ENCODE measurements at places on chromosomes 16 and 17.
A peak's percentile ranks its signal among the peaks of the same experiment; 100 is the strongest.

DNA sequence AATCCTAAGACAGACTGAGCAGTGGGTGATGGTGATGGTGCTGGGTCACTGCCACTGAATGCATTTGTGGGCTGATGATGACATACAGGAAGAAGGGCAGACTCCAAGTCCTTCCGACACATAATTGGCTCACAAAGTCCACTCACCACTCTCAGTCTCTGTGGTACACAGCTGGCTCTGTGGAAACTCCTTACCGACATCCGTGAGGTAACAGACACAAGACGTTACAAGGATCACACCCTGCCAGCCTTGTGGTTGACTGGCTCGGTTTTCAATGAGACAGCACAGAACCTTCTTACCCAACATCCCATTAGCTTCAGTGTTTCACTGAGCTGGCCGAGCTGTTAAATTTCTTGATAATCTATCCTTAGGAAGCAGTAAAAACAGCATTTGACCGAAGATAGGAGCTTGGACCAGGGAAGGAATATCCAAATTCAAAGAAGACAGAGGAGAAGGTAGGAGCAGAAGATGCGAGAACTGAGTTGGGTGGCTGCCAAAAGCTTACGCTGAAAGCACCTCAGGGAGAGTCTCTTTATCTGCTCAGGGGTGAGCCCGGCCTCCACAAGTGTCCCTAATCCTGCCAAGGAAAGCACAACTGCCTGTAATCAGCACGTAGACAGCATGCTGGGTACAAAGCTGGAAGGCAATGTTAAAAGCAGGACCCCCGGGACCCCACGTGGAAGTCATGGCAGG, 5.5 kb upstream of the MXRA7 start:
- DNase-seq = peak; percentile 67

DNA sequence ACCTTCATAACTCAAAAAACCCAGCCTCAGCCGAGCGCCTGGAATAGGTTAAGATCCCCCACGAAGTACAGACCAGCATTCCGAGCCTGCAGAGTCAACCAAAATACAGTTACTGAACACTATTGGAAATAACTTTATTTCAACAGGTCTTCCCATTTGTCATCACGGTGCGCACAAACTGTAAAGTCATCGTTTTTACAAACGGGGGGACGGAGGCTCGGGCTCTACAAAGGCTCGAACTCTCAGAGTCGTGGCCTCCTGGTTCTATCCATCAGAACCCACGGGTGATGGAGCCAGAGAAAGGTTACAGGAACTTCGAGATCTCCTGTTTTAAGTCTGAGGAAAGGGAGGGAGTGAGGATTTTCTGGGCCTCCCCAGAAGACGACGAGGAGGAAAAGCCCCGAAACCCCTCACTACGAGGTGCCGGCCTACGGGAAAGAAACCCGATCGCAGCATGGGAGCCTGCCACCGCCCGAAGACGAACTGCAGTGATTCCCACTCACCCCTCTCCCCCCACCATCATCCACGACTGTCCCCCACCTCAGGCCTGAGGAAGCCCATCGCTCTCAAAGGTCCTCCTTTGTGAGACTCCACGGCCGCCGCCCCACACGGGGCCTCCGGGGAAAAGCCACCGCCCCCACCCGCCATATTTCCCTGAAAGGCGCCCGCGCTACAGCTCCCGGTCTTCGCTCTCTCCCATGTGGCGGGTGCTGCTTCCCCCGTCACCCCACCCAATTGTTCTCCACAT, 917 bp downstream of the YWHAE start:
- peak; percentile 23 for DNase-seq

DNA sequence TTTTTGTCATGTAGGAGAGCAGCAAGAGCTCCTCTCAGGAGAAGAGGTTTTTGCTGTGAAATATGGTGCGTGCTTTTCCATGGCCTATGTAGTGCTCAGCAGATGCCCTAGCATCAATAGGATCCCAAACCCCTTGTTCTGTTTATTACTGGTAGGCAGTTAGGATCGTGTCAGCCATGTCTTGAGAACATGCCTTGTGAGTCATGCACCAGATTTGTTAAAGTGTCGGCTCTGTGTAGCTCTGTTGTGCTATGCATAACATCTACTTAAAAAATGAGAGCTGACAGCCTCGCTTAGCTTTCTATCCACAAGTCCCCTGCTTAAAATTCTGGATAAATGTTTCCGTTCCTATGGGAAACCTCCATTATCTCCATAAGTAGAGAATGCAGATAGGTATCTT, 4.4 kb upstream of the EIF4A3 start:
- DNase-seq = no peak

DNA sequence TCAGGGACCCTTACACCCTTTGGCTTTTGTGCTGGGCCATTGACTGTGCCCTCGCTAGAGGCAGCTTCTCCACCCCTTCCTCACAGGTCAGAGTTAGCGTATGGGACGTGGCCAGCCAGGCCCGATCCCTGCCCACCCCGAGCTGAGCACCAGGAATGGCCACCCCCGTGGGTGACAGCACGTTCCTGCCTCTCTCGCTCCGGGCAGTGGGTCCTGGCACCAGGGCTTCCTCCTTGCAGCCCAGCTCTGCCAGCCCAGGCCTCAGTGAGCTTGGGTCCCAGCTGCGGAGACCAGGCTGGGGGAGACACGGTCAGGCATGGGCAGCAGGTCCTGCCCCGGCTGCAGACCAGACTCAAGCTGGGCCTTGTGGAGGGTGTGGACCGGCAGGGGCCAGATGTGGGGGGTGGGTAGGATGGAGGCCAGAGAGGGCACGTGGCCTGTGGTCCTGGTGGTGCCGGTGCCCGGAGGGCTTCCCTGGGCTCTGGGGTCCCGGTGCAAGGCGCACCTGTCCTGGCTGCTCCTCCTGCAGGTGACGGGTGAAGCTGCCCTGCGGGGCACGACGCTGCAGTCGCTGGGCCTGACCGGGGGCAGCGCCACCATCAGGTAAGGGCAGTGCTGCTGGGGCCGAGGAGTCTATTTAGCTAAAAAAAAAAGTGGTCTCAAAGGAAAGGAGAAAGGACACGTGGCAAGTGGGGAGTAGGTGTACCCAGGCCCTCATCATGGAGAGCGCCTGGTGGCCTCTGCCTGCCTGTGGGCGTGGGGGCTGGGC, 18.2 kb downstream of the ASPSCR1 start:
- DNase-seq = no peak

GRCh38 chr17:74742153-74742515, 5.1 kb downstream of the RAB37 start:
- peak; percentile 82 for DNase-seq

GRCh38 chr17:74288785-74289184, 14.8 kb downstream of the DNAI2 start:
- no peak for DNase-seq

DNA sequence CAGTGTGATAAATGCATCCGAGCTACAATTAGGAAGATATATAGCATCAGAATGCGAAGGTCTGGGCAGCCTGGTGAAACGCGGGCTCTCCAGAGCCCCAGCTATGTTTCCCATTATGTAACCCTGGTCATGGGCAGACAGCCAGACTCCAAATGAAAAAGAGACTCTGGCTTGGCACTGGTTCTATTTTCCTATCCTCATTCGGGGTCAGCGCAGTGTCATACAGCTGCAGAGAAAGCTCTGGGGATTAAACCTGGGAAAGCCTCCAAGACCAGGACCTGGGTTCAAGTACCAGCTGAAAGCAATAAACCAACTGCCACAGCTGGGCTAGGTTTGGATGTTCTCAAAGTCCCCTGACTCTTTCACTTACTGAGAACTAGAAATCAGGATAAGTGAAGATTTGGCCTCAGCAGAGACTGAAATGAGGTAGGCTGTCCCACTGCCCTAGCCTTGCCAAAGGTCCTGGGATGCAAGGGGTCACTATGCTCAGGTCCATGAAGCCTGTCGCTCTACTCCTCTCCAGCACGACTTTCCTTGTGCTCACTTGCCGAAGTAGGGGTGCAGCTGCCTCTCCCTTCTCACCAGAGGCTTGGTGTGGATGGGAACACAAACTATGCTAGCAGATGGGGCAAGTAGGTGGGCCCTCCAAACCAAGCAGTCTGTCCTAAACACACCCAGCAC, 123.8 kb downstream of the SMG6 start:
- no peak for DNase-seq

GRCh38 chr17:5797447-5798050, 213.2 kb upstream of the NLRP1 start:
- no peak for DNase-seq

Measured in activated CD4-positive, alpha-beta T cell treated with anti-CD3 and anti-CD28 coated beads, Interleukin-2, amount 10 ng/mL, durations not matched to agents 7 days and 5 days (primary cell).